ENCODE measurements at places on chromosomes 2 and 18.

DNA sequence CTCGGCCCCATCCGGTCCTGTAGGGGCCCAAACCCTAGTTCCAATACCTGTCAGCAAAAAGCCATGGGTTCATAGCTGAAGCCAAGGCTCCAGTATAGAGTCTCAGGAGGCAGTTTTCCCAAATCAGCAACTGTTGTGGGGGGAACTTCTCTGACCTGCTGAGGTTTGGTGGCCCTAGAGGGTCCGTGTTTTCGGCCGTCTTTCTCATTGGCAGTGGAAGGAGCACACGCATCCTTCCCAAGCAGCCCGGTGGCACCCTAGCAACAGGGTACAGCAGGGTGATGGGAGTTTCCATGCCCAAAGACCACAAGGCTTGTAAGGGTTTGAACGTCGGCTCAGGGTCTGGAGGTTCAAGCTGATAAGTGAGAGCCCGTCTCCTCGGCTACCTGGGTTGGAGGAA lies 6.6 kb downstream of the FOSL2 start:
- DNase-seq, result no peak

DNA sequence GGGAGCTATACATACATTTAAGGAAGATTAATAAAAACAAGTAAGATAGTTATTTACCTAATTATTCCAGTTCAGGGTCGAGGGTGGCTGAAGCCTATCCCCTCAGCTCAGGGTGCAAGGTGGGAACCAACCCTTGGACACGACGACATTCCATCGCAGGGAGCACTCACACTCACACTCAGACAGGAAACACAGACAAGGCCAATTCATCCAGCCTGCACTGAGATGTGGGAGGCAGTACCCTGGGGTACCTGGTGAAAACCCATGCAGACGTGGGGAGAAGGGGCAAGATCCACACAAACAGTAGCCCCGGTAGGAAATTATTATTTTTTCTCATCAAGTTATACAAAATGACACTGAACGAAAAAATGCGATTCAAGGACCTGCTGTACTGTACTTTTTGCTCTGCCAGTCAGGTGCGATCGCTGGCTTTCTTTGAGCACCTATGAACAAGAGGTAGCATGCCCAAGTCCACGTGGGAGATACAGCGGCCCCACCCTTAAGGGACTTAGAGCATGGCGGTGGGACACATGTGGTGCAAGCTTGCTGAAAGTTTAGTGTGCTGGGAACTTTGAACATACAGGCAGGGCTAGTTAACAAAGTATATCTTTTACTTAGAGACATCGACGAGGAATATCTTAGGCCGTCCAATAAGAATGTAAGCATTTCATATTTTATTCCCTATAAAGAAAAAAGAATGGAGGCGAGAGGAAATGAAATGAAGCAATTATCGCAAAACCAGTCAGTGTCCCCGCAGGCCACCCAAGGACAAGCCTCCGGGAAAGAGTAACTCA lies 624 bp downstream of the METTL8 start:
- DNase-seq, result no peak

DNA sequence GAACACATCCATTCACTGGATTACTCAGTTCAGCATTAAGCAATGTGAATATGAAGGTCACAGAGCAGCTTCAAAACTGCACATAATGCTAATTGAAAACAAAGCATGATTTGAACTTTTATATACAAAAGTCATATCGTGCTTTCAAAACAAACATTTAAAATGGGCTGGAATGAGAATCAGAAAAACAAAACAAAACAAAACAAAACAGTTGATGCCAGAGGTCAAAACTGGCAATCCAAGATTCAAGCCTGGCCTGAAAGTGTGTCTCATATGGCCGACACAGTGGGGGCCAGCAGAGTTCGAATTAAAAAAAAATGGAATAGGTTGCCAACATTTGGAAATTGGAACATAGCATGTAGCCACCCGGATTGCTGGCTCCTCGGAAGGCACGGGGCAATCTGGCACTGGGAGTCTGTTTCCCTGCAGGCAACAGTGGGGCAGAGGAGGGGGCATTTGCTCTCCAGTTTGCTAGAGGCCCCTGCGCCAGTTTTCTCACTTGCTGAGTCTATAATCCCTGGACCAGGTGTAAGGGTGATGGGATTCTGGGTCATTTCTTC lies 294.4 kb downstream of the ZNF521 start:
- no peak for DNase-seq

DNA sequence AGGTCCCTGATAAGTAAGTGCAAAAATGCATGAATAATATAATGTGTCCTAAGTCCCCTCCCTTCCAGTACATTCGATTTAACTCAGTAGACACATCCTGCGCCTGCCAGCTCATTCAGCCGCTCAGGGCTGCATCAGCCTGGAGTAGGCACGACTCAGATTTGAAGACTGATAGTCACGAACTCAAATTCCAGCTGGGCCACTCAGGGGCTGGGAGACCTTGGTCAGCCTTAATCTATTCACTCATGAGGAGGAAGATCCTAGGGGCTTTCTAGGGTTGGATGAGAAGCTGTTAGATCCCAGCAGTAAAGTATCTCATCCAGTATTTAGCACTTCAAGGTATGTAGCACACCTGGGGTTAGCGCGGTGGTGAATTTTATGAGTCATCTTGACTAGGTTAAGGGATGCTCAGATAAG lies 98.9 kb upstream of the ODC1 start:
- DNase-seq, result no peak

DNA sequence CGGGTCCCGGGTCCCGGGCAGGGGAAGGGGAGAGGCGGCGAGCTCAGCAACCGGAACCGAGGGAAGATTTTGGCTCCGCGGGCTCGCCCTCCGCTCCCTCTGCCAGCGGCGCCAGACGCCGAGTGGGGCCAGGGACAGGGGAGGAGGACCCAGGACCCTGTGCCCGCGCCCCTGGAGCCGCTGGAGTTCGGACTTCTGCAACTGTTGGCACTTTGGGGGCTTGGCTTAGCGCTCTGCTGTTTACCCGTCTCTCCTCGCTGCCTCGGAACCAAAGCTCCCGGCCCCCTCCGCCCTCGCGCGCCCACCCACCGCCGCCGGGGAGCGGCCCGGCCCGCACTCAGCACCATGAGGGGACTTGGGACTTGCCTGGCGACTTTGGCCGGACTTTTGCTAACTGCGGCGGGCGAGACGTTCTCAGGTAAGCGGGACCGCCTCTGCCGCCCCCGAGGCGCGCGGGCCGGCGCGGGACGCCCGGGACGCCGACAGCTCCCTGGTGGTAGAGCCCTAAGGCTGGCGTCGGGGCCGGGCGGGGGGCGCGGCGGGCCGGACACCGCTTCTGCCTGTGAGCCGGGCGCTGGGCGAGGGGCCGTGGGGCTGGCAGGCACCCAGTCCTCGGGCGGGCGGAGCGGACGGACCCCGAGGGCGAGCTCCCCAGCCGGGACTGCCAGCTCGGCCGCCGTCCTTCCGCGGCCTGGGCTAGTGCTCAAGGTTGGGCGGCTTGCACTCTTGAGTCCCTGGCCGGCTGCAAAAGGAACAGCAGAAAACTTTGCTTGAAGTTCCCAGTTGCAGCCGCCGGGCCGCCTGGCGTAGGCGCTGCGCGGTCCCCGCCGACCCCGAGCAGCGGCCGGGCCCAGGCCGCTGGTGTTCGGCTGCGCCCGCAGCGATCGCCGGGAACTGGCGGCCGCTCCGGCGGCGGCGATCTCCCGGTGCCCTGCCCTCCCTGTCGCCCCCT lies 634 bp downstream of the PTPRM start:
- DNase-seq, result no peak

- no peak for DNase-seq
Observed at GRCh38 chr2:199303728-199304177, 154.0 kb downstream of the SATB2 start.

GRCh38 chr18:31719363-31720006 lies 35.1 kb upstream of the B4GALT6 start:
- DNase-seq, result no peak

GRCh38 chr2:230872968-230873660 lies 8.4 kb downstream of the ITM2C start:
- no peak for DNase-seq

DNA sequence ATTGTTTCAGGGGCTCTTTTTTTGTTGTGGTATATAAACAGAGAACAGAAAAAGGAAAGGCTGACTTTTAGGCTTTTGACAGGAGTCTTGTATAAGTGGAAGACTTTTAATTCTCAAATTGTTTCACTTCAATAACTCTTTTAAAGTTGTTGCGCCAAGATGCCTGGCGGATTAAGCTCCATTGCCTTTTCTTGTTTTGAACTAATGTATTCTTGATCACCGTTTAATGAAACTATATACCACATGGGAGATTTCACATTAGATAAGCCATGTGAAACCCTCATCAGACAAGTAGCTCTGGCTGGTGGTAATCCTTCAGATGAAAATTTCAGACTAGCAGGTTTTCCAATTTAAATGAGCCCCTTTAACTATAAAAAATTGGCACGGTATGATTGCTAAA lies 257.4 kb downstream of the CCDC178 start:
- DNase-seq, result no peak

GRCh38 chr2:218289639-218290315 lies 2.5 kb downstream of the TMBIM1 start:
- no peak for DNase-seq

GRCh38 chr18:11877497-11878135 lies 26.4 kb downstream of the CHMP1B start:
- no peak for DNase-seq

- DNase-seq, result no peak
Observed at GRCh38 chr18:57223144-57223870, 76.4 kb downstream of the BOD1L2 start.

DNA sequence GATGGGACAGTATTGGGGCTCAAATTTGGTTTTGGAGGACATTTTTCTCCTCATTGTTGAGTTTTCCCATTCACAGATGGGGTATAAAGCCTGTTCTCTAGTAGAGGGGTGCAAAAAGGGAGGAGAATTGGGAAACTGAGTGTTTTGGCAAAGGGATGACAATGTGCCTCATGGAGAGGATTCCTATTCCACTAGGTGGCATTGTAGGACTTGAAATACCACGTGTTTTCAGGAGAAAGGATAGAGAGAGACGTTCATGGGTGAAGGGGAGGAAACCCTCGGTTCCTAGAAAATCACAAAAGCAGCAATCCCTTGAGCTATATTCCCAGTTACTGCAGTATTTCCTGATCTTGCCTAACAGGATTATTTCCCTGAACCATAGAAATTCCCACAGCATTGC lies 113.7 kb upstream of the SRD5A2 start:
- no peak for DNase-seq

DNA sequence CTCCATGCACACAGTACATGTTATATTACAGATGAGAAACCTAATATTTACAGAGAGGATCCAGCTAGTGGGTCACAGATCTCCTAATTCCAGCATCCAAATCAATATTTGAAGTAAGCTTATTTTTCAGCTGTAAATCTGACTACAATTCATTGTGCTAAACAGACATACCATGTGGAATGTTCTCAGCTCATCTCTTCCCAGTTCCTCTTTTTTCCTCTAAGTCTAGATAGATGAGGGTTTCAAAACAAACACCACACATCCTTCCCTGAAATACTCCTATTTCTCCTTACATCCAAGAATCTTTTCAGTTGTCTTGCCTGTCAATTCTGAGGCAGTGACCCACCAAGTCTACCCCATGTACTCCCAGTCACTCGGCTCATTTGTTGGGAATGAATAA lies 200.7 kb upstream of the PIK3C3 start:
- DNase-seq, result no peak

DNA sequence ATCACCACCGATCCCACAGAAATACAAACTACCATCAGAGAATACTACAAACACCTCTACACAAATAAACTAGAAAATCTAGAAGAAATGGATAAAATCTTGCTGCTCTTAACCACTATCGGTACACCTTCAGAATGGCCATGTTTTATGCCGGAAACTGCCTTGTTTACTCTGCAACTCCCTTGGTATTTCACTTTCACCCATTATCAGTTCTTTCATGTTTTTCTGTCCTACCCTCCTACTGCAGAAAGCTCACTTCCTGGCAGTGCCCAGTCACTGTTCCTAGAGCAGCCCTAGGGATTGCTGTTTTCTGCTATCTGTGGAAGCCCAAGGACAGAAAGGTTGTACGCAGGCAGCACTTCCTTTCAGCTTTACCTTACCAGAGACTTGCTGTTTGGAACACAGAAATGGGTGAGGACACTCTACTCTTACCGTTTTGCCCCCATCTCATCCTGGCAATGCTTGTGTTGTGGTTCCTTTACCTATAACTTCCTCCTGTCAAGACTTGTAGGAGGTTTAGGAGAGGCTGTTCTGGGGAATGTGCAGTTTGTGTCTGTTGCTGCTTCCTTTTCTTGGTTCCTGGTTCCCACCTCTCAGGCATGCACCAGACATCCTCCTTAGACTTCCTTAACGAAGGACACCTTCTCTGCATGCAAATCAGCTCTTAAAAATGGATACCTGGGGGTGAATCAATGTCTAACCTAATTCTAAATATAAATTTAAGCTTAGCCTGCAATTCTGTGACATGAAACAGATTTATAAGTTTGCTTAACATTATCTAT lies 394.4 kb downstream of the SPAG16 start:
- DNase-seq, result no peak

DNA sequence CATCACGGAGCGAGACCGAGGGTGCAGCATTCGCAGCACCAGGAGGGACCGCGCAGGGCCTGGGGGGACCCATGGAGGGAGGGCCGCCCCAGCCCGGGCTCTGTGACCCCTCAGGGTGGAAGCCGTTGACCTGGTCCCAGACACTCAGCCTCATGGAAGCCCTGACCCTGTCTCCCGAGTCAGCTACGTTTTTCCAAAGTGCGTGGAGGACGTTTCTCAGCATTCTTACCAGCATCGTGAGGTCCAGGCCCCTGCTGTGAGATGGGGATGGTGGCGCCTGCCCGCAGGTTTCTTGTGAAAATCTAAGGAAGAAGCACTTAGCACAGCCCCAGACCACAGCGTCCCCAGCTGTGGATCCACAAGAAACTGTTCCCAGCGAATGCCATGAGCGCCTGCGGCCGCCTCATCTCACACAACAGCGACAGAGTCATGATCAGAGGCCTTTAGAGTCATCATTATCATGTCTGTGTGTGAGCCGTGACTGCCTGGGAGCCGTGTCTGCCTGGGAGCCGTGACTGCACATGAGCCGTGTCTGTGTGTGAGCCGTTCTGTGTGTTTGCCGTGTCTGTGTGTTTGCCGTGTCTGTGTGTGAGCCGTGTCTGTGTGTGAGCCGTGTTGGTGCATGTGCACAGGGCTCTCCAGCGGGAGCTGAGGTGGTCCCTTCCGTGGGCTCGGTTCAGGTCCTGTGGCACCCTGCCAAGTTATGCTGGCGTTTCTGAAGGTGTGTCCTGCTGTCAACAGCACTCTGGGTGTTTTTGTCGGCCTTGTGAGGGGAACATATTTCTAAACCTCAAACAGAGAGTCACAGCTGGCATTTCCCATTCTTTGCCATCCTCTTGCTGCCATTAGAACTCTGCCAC lies 49.2 kb upstream of the KCNG2 start:
- no peak for DNase-seq

DNA sequence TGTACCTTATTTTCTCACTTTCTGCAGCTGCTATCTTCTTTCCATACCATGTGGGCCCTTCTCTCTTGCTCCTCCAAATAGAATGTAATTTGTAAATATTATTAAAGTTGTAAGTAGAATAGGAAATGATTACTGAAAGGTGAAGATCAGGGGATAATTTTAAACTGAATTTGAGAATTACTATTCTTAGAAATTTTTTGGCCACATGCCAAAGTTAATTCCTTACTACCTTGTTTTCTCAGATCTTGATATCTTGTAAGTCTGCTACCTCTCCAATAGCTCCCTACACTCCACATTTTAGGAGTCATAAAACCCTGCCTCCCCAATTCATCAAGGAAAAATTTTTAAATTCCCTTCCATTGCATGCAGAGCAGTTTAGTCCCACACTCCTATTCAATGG lies 442.7 kb downstream of the SATB2 start:
- DNase-seq, result no peak
